ENCODE measurements at places on chromosomes 6 and 20.

DNA sequence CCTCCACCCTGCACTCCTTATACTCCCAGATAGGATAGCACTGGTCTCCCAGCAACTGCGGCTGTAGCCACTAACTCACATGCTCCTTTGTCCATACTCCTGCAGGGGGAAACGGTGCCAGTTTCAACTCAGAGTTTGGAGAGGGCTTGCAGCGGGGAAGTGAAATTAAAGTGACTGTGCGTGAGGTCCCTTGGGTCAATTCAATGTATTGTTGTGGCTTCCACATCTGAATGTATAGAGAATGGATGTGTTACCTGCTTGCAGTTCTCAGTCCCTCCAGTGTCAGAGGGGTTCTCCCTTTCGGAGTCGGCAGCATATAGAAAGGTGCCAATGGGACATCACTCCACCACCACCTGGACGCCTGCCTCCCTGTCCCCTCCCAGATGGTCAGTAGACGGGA lies 93.6 kb upstream of the CNKSR3 start:
- DNase-seq = no peak

- DNase-seq = no peak
These were observed 394.9 kb upstream of the RGS17 start for GRCh38 chr6:153525998-153526397.

- DNase-seq = no peak
These were observed 24.8 kb downstream of the PTCHD4 start for GRCh38 chr6:48086187-48086586.

GRCh38 chr6:15484140-15484539 lies 178.7 kb downstream of the DTNBP1 start:
- no peak for DNase-seq

- DNase-seq = no peak
These were observed 5.3 kb upstream of the CST7 start for GRCh38 chr20:24943731-24944130.

GRCh38 chr6:150684714-150685459 lies 85.2 kb downstream of the PLEKHG1 start:
- DNase-seq = no peak

DNA sequence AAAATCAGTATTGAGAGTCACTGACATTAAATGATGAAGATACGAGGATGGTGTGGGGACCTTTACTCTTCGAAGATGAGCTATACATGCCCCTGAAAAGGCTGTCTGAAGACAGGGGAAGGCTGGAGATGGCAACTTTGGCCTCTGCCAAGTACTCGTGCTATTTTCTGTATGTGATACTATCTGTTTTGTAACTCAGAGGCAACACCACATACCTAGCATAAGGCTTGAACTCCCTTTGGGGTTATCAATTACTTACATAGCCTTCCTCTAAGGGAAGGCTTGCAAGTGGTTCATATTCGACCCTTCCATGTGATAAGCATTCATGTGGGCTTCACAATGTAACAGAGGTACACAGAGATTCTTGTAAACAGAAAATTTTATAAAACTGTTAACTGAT lies 68.7 kb upstream of the FBXO30 start:
- no peak for DNase-seq

- DNase-seq = no peak
These were observed 17.1 kb downstream of the PRKN start for GRCh38 chr6:162710419-162710818.

- DNase-seq = peak; percentile 20
These were observed 650 bp upstream of the CASP8AP2 start for GRCh38 chr6:89828988-89829471.

DNA sequence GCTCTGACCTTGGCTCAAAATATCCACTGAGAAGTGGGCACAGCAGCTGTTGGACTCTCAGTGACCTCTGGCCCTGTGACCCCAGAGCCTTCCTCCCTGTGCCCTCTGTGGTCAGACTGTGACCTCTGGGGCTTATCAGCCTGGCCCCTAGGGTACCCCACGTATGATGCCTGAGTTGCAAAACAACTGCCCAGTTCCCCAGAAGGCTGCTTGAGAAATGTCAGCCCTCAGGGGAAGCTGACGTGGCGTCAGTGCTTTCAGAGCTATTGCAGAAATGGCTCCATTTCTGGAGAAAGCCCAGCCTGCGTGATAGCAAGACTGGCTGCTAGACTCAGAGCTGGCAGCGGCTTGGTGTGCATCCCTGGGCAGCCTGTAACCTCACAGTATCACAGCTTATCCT lies 31.5 kb upstream of the TGM2 start:
- DNase-seq = no peak

DNA sequence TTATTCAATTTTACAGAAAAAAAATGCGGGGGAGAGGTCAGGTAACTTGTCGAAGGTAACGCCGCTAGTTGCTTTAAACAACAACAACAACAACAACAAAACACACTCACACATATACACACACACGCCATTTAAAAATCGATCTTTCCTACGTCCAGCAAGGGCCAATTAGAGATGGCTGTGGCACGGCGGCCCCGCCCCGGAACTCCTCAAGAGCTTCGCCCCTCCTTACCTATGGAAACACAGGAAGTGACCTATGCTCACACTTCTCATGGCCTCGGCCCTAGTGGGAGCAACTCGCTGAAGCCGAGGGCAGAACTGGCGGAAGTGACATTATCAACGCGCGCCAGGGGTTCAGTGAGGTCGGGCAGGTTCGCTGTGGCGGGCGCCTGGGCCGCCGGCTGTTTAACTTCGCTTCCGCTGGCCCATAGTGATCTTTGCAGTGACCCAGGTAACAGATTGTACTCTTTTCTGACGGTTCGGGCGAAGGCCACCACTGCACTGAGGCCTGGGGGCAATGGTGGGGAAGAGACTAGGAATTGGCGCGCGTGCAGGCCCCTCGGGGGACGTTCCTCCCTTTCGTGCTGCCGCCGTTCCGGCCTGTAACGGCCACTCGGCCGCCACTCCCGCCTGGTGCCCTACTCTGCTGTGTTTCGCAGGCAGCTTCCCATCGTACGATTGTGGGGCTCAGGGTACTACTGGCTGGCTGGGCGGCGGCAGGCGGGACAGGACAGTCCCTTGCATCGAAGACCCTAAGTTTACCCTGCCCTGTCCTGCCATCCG lies at the start of gene TBP:
Gene TBP, plus strand, starts transcription at position 357 of the 783 bp plus-strand sequence. CDS start 2,661 bp downstream, outside the sequence.
- DNase-seq = peak; percentile 98

- no peak for DNase-seq
These were observed 112.1 kb downstream of the AFG1L start for GRCh38 chr6:108406943-108407342.

DNA sequence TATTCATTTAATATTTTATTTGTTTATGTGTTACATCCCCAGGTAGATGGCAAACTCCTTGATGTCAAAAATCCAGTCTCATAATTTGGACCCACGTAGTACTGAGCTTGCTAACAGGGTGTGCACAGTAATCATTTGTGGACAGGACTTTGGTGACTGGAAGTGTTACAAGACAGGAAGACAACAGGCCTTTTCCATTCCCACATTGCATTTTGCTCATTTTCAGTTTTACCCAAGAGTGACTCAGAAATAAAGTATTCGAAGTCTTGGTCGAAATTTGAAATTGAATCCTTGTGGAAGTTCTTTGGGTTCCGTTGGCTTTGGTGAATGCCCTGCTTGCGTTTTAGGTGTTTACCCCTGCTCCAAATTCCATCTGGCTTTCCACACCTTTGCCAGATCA lies 63.0 kb upstream of the THBS2 start:
- DNase-seq = no peak

DNA sequence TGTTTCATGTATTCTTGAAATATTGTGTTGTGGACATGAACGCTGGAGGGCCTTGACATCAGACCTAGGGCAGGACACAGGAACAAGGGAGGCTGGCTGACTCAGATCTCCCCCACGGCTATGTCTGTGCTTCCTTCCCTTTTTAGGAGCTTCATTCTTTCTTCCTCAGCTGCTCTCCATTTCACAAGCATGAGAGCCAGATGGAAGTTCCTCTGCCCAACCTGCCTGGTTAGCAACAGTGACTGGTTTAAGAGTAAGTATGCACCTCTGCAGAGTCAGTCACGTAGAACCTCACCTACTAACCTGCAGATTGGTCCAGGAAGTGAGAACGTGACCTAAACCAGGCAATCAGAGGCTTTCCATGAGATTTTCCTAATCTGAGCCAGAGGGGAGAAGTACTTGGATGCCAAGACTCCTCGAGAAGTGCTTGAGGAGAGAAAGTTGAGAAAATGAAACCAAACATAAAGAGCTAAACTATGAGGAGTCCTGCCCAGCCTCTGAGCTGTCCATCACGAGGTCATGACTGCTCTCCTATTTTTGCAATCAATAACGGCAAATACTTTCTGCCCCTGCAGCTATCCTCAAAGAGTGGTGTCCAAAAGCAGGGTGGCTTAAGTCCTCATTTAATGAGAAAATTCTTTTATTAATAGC lies 465.2 kb upstream of the CITED2 start:
- DNase-seq = no peak

- DNase-seq = no peak
These were observed 16.0 kb downstream of the MDFI start for GRCh38 chr6:41654151-41654697.

- no peak for DNase-seq
These were observed 155.1 kb downstream of the MOXD1 start for GRCh38 chr6:132246120-132246617.

GRCh38 chr20:33843050-33843449 lies 31.9 kb downstream of the CHMP4B start:
- no peak for DNase-seq

GRCh38 chr6:159308198-159308597 lies 139.0 kb downstream of the FNDC1 start:
- no peak for DNase-seq

- DNase-seq = no peak
These were observed 151.5 kb upstream of the FBXL4 start for GRCh38 chr6:99099243-99099642.

DNA sequence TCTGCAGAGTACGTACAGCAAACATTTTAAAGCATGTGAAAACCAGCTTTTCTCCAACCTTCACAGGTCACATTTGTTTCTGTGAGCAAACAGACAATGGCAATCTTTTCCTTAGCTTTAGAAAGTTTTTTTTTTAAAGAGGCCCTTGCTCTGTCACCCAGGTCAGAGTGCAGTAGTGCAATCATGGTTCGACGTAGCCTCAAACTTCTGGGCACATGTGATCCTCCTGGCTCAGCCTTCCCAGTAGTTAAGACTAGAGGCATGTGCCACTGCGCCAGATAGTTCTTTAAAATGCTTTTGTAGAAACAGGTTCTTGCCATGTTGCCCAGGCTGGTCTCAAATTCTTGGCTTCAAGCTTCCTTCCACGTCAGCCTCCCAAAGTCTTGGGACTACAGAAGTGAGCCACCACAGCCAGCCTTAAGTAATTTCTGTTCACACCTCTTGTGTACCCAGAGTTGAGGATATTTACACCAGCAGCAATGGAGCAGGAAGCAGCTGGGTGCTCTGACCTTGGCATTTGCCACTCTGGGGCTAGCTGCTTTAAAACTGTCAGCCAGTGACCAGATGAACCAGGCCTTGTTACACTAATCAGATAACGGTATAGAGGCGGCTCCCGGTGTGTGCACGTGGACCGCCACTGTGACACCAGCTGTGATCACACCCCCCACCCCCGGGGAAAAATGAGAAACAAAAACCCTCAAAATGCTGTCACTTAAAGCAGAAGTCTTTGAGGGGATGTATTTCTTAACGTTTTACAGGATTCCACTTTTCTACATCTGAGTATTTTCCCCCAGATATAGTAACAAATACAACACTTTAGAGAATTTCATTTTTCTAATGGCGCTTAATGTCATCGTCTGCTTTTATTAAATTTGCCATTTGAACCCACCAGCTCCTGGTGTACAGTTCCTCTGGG lies 71.3 kb downstream of the AKAP12 start:
- no peak for DNase-seq

DNA sequence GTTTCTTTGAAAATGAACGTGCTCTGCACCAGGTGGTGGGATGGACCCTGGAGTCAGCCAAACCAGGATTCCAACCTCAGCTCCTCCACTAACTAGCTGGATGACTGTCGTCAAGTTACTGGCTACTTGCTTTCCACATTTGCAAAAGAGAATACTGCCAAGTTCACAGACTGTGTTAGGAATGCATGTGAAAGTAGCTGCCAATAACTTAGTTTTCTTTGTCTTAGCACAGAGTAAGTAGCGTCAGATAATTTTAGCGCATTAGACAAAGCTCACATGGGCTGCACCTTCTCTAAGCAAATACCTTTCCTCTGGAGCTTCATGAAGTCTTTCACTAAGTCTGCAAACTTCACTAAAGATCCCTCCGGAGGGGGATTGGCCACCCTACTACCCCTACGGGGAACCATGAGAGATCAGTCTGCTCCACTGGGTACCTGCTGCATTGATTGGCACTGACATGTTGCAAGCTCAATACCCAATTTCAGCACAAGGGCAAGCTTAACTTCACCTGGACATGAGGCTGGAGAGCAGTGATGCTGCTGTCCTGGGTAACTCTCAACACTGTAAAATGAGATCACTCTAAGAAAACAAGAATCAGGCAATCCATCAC lies 113.9 kb downstream of the MBOAT1 start:
- no peak for DNase-seq

DNA sequence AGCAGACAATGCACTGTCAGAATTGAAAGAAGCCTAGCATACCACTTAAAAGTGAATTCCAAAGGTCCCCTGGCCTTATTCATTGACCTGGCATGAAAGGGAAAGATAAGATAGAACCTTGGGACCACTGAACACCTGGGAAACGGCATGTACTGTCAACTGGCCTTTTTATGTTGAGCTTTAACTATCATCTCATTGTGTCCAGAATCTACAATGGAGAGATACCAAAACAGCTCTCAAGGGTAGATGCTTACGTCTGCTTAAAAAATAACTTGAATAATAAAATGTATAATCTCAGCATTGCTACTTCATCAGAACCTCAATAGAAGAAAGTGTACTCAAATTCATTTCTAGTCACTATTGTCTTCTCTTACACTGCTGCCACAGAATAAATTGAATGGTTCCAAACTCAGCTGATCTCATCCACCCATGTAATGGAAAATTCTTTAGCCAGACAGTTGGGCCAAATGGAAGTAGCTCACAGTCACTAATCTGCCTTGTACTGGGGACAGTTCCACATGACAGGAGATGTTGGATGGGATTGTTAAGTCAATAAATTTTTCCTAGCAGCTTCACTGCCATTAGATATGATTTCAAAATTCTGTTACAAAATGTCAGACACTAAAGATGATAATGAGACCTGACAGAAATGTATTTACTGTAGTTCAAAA lies 93.8 kb downstream of the MLIP start:
- DNase-seq = no peak

DNA sequence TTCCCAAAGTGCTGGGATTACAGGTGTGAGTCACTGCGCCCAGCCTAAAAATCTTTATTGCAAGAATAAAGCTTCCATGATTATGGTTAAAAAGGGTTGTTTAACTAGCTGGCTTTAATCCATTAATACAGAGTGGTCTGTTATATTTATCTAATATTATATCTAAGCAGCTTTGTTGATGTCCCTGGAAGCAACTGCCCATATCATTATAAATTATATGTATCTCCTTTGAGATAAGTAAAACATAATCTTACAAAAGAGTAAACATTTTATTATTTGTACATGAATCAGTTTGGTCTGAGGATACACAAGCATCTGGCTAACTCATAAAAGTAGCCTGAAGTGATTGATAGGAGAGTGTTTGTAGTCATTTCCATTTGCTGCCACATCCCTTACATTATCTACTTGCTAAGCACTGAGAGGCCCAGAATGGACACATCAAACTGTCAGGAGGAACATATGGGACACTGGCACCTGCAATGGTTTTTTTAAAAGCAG lies 46.9 kb downstream of the TRAF3IP2 start:
- no peak for DNase-seq

Data from effector CD4-positive, alpha-beta T cell (primary cell).